ENCODE measurements at places on chromosomes 11 and 22.

DNA sequence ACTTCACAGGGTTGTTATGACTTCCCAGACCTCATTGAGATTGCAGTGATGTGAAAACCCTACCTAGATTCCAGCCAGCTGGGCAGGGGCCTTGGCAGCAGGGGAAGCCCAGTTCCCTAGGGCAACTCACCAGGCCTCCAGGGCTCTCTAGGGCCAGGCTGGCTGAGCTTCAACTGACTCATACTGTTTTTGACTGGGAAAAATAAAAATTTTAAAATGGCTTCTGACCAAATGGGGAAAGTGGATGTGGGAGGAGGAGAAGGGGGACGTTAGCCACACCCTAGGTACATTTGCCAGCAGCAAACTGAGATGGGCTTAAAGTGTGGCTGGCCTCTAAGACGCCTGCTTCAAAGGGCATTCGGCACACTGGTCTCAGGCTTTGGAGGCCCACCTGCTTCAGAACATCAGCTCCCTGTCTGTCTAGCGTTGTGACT, 39.0 kb downstream of the BMAL1 start:
- DNase-seq = no peak

DNA sequence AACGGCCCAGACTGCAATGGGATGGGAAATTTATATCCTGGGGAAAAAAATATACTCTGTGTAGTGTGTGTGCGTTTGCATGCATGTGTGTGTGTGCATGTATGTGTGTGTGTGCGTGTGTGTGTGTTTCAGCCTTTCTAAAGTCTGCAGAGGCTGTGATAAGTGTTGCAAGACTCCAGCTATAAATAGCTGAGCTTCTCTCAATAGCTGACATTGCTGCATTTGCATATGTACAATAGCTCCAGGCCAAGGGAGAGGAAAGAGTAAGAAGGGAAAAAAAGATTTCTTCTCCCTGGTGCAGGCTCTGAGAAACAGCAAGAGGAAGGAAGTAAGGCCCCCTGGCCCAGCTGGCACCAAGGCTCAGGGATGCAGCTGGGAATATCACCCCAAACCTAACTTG, 483.0 kb downstream of the MN1 start:
- DNase-seq = no peak

DNA sequence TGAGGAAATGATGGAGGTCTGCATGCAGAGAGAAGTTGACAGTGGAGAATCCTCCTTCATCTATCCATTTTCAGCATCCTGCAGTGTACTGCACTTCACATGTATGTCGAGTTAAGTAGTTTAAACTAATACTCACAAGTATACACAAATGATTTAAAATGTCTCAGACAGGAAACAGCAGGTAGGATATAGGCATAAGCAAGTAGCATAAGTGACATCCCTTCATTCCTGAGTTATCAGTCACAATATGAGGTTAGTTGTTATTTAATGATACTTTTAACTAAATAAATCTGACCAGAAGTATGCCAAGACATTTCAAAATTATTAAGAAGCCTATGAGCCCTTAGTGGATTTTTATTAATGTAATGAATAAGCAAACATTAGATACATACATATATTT, 37.4 kb downstream of the MTMR2 start:
- DNase-seq = no peak

DNA sequence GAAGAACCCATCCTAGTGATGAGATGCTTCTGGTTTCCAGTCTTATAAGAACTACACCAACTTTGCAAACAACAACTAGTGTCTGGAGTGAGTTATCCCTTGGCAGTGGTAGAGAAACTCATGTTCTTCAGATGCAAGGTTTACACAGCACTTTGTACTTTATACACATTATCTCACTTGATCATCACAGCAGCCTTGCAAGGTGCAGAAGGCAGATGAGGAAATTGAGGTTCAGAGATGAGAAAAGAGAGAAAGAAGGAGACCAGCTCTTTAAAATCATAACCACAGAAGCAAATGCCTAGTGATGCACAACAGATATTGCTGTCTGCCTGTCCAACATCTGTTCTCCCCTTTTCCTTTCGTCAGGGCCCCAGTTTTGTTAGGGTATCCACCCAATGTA, 16.7 kb upstream of the CD44 start:
- DNase-seq = no peak

- no peak for DNase-seq
Observed at GRCh38 chr11:105432241-105432995, 177.5 kb upstream of the GRIA4 start.

- no peak for DNase-seq
Observed at GRCh38 chr11:61162092-61162941, 1.1 kb upstream of the VPS37C start.

DNA sequence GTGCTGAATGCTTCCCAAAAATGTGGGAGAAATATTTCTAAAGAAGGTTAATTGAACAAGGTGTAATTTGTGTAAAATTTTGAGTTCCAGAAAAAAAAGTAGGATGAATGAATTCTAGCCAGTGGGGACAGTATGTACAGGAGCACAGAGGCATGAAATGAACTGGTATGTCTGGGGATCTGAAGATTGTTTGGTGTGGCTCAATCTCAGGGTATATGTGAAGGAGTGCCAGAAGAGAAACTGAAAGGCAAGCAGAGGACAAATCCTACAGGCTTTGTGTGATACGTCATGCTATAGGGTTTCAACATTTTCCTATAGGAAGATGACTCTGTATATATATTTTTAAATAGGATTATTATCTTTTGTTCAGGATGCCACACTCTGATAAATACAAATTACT, 126.9 kb downstream of the FAM181B start:
- DNase-seq = no peak

DNA sequence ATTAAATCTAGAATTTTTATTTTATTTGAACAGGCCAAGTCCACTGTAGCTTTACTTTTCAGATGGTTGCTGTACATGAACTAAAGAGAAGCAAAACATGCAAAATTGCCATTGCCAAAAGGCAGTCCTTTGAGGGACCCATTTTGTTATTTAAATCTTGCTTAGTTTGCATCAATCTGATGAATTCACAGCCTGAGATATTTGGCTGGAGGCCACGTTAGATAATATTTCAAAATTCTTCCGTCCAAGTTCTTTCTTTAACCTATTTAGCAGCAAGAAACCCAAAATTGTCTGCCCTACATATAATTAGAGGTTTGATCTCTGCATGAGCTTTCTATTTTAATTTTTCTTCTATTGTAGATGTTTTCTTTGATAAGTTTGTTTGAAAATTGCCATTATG, 1706.9 kb upstream of the RAG2 start:
- no peak for DNase-seq

DNA sequence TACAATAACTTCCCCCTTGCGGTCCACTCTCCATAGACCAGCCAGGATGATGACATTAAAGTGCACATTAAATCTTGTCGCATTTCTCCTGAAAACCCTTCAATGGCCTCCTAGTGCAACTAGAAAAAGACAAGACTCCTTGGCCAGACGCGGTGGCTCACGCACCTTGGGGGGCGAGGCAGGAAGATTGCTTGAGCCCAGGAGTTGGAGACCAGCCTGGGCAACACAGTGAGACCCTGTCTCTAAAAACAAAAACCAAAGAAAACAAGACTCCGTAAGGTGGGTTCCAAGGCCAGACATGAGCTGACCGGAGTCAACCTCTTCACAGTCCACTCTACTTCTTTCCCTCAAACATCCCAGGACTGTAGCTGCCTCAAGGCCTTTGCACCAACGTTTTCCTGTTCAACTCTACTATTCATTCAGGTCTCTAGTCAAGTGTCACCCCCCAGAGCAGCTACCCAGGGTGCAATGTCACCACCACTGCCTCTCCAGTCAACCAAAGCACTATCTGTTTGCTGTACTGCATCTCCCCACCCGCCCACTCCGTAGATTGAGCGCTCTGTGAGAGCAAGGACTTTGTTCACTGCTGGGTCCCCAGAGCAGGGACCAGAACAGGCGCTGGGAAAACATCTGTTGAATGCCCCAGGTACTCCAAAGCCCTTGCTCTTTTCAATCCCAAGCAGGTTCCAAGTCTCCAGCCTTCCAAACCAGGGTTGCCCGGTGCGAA, 739 bp downstream of the ZMAT5 start:
- peak; percentile 2 for DNase-seq

- no peak for DNase-seq
Observed at GRCh38 chr11:125960771-125961170, 14.9 kb downstream of the VSIG10L2 start.

GRCh38 chr11:42237701-42238235, 778.3 kb upstream of the LRRC4C start:
- DNase-seq = no peak

DNA sequence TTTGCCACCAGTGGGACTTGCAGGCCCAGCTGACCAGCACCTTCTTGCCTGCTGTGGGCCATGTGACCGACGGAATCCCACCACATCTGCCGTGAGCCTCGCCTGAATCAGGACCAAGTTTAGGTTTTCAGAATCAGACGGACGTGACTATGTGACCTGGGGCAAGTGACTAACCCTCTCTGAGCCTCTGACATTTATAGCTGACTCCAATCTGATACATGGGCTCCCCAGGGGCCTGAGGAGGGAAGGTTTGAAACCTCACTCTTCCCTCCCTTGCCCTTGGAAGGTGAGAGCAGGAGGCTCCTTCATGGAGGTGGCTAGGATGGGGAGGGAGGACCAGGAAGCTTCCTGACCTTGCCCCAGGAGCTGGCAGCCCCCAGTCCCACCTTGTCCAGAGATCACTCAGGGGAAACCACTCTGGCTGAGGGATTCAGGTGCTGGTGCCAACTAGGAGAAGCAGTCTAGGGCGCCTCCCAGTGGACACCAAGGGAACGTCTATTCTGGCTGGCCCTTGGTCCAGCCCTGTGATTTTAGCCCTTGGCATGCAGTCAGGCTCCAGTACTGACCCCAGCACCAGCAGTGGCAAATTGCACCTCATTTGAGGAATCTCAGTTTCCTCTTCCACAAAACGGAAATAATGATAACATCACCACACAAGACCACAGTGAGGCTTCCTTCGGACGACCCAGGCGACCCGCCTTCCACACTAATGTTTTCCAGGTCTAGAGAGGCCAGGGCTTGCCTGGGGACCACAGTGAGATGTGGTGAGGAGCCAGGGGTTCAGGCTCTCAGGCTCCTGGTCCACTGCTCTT, 47.2 kb upstream of the SYT7 start:
- no peak for DNase-seq

GRCh38 chr11:112751329-112751728, 209.9 kb upstream of the NCAM1 start:
- no peak for DNase-seq

GRCh38 chr22:24187731-24188644, 6.7 kb downstream of the SUSD2 start:
- DNase-seq = no peak

DNA sequence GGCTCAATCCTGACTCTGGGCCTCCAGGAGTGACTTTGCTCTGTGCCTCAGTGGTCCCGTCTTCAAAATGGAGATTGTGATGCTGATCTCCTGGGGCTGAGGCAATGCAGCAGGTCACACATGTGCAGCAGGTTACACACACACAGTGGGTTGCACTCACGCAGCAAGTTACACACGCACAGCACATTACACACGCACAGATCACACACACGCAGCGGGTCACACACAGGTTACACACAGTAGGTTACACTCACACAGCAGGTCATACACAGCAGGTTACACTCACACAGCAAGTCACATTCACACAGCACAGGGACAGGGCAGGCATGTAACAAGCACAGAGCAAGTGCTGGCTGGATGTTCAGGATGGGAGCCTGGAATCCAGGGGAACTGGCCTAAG, 11.3 kb downstream of the C11orf24 start:
- DNase-seq = no peak

DNA sequence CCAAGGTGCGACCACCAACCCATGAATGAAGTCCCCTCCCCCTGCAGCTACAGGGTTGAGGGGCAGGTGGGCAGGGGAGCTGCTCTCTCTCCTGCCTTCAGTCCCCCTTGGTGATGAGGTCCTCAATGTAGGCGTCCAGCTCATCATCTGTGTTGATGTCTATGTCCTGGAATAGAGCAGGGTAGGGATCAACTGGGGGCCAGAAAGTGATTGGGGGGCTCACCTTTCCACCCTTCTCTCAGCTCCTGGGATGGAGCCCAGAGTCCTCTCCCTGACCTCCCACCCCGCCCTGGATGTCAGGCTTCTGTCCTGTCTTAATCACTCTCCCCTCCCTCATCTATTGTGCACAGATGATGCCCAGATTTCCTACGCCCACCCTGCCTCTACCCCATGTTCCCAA, 41.9 kb downstream of the MORC2 start:
- no peak for DNase-seq

DNA sequence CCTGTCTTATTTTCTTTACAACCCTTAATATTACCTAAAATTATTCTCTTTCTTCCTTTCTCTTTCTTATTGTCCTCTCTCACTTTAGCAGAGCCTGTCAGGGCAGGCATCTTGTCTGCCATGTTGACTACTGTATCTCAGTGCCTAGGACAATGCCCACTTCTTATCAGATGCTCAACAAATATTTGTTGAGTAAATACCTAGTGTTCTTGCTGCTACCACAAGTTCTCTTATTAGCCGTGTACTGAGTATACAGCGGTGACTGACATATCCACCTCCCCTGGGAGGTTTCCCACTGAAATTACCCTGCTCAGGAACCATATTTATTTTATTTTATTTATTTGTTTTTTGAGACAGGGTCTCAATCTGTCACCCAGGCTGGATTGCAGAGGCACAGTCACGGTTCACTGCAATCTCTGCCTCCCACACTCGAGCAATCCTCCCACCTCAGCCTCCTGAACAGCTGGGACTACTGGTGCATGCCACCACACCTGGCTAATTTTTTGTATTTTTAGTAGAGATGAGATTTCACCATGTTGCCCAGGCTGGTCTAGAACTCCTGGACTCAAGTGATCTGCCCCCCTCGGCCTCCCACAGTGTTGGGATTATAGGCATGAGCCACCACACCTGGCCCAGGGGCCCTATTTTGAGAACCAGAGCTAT, 6.7 kb downstream of the HPX start:
- no peak for DNase-seq

- DNase-seq = no peak
Observed at GRCh38 chr11:115901069-115901468, 396.9 kb upstream of the CADM1 start.

DNA sequence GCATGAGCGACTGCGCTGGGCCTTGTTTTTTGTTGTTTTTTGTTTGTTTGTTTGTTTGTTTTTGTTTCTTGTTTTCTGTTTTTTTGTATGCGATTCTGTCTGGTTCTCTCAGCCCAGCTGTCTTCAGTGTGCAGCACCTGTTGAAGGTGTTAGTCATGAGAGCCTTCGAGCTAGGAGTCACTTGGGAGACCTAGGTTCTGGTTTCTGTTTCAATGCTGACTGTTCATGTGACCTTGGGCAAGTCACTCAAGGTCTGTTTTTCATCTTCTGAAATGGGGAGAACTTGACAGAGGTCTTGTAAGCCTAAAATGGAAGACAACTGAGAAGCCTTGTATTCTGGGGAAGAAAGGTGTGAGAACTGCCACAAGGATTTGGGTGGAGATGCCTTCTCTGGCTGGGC, 1.8 kb downstream of the DCPS start:
- DNase-seq = no peak

- no peak for DNase-seq
Observed at GRCh38 chr11:31969359-31969702, 121.5 kb upstream of the RCN1 start.
